NCI-H510A treated with DMSO at 0.1 percent for 48 hours (cell line): ENCODE measurements at places on chromosomes 4 and X.

DNA sequence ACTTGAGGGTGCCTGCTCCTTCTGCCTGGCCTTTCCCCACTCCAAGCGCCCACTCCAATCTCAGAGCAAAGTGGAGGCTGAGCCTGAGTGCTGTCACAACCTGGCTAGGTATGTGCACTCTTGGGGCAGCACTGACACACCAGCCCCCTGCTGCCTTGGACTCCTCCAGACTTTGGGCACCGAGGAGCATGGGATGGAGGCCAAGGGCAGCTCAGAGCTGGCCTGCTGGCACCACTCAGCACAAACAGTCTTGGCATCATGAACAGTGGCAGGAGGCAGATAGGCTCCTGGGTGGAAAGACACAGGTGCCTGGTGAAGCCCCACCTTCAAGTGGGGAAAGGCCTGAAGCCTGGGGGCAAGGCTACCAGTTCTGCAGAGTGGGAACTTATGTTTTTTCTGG lies 91.8 kb downstream of the KCNIP4 start:
- no peak for DNase-seq

DNA sequence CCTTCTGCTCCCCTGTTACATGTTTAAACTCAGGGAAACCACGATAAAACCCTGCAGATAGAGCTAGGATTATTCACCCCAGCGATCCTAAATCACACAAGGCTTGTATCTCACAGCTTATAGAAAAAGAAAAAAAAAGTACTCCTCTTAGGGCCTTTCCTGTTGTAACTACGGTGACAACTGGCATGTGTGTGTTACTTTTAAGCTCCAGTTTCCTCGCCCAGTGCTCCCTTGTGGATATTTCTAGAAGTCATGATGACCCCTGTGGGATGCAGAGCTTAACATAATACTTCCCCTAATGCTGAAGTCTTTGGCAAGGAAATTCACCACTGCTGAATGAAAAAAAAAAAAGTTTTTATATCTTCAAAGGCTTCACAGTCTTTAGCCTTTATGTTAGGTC lies 114.7 kb downstream of the NWD2 start:
- no peak for DNase-seq

DNA sequence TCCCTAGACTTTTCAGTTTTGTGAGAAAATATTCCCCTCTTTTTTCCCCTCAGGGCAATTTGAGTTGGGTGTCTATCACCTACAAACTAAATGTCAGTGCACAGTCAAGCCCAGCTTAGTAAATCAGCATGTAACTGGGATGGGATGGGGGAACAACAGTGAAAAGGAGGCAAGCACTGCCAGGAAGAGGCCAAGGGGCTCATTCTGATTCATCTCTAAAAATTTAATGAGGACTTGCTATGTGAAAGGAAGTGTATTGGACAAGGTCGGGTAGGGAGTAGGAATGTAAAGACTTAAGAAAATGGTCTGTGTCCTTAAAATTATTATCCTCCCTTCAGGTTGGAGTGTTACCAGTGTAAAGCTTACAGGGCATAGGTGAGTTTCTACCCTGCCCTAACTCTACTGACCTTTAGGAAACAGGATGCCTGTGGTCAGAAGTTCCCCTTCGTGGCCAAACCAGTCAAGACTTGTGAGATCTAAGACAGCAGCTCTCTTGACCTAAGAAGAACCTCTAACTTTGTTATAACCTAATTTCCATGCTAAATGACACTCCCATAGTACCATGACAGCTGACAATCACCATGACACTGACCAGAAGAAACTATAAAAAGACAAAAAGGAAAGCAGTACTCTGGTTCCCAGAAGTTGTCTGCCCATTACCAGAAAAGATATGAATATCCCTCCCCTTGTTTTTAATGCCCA lies 194.4 kb upstream of the LDB2 start:
- no peak for DNase-seq

DNA sequence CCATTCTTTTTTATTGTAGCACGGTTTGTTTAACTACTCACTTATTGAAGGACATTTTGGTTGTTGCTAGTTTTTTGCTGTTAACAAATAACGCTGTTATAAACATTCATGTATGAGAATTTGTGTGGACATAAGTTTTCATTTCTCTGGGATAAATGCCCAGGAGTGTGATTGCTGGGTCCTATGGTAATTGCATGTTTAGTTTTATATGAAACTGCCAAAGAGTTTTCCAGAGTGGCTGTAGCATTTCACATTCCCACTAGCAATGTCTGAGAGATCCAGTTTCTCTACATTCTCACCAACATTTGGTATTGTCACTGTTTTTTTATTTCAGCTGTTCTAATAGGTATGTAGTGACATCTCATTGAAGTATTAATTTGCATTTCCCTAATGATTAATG lies 66.8 kb downstream of the PLAC1 start:
- no peak for DNase-seq

GRCh38 chrX:64853424-64853823 lies 122.8 kb downstream of the ZC4H2 start:
- DNase-seq: no peak

DNA sequence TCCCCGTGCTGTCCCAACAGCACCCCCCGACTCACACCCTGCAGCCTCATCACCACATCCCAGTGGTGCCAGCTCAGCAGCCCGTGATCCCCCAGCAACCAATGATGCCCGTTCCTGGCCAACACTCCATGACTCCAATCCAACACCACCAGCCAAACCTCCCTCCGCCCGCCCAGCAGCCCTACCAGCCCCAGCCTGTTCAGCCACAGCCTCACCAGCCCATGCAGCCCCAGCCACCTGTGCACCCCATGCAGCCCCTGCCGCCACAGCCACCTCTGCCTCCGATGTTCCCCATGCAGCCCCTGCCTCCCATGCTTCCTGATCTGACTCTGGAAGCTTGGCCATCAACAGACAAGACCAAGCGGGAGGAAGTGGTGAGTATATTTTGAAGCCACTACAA lies 5.4 kb downstream of the AMELX start:
- no peak for DNase-seq
